ENCODE measurements at places on chromosomes 16 and 17.

- DNase-seq: no peak
Measured at GRCh38 chr16:85461814-85462713, 151.1 kb upstream of the GSE1 start.

DNA sequence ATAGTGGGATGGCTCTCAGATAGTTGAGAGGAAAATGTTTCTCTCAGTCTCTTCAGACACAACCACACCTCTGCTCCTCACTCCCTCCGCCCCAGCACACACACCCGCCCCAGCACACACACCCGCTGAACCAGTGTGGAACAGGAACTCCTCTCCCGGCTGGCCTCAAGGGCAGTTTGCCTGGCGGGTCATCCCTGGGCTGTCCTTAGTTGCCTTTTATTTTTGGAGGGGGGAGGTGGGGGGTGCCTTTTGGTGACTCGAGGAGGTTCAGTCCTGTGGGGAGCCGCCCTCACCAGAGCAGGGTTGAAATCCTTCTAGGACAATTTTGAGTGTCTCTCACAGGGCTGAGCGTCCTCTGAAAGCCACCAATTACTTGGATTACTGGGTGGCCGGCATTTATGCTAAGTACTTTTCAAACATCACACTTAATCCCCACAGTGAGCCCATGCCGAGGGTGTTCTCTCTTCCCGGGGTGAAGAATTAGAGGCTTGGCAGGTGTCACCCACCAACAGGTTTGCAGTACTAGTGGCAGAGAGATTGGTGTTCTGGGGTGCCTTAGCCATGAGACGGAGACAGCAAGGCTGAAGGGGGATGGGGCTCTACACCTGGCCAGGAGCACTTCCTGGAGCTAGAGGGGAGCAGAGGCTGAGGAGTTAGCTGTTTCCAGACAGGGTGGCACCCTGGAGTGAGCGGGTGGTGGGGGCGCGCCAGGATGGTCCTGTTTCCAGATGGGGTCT, 2.8 kb downstream of the RASD1 start:
- no peak for DNase-seq

- DNase-seq: no peak
Measured at GRCh38 chr16:85984947-85985451, 86.0 kb downstream of the IRF8 start.

GRCh38 chr16:53071748-53072301, 17.0 kb downstream of the CHD9 start:
- DNase-seq: no peak

- no peak for DNase-seq
Measured at GRCh38 chr17:77434136-77435114, 293.7 kb downstream of the SEC14L1 start.

DNA sequence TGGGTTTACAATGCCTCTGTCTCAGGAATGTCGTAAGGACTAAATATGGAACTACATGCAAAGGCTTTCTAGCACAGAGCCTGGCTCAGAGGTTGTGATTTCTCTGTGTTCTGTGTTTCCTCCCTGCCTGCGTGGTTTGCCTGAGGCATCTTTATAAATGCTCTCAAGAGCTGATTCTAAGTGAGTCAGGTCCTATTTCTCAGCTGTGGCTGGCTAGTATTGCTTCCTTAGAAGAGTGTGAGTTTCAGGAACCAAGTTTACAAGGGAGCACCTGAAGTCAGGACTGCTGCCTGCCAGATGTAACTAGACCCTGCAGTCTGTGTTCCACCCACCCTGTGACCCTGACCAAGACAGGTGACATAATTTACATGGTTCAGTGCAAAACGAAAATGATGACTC, 8.0 kb upstream of the CCL1 start:
- DNase-seq: no peak

DNA sequence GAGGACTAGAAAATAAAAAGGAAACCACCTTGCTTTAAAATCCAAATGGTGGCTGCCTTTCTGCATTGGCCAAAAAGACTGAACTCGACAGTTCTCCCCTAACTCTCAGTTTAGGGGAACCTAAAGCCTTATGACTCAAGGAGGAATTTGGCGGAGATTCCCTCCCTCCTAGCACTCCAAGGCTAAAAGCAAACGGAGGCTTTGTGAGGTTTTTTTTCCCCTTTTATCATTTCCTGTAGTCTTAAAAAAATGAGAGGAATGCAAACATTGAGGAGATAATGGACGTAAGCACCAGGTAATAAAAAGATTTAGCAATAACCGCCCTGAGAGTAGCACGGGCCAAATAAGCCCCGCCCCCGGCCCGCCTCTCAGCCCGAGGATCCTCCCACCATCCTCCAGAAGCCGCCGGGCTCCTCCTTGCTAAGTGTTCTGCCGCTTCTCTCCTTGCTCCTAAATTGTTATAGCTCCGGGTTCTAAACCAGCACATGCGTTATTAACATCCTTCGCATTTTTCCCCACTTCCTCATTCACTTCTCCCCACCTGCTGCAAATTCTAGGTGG, 5.8 kb upstream of the KIFC3 start:
- DNase-seq: peak; percentile 65

- DNase-seq: no peak
Measured at GRCh38 chr17:74921026-74921681, 1.9 kb downstream of the USH1G start.

- DNase-seq: peak; percentile 89
Measured at GRCh38 chr16:83898463-83899271, at the start of gene MLYCD. MLYCD (plus strand) TSS chr16:83899115; CDS start chr16:83899145, 30 bp downstream.

DNA sequence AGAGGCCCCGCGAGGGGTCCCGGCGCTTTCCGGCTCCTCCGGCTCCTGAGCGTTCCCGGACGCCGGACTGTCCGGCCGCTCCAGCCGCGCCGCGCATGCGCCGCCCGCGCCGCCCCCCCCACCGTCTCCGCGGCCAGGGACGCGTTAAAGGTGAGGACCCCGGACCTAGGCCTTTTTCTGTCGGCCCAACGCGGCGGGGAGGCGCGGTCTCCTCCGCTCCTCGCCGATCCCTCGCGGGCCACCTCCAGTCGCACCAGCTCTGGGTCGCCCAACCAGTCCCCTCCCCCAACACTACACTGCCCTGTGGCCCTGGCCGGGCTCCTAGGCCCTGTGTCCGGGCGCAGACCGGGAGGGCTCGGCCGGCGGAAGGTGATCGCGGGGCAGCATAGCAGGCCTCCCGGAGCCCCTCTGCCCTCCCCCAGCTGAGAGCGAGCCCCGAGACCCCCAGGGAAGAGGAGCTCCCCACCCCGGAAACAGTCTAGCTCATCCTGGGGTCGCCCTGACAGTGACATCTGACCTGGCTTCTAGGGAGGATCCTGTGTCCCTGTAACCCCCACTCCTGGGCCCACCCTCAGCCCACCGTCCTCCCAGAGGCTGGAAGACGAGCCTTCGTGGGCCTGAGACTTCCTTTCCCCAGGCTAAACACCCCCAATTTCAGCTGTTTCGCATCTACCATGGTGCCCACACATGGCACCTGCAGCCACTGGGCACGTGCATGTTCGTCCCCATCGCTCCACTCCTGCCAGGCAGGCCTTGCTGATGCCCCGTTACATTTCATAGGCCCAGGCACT, 14.7 kb upstream of the BCAR1 start:
- peak; percentile 45 for DNase-seq

- DNase-seq: no peak
Measured at GRCh38 chr17:48757524-48757961, 29.0 kb upstream of the HOXB13 start.

GRCh38 chr16:48491517-48491916, 106.3 kb upstream of the SIAH1 start:
- no peak for DNase-seq

Data from caudate nucleus (tissue), 63 donors.